T-helper 1 cell (primary cell): ENCODE measurements at places on chromosomes 3 and 15.

DNA sequence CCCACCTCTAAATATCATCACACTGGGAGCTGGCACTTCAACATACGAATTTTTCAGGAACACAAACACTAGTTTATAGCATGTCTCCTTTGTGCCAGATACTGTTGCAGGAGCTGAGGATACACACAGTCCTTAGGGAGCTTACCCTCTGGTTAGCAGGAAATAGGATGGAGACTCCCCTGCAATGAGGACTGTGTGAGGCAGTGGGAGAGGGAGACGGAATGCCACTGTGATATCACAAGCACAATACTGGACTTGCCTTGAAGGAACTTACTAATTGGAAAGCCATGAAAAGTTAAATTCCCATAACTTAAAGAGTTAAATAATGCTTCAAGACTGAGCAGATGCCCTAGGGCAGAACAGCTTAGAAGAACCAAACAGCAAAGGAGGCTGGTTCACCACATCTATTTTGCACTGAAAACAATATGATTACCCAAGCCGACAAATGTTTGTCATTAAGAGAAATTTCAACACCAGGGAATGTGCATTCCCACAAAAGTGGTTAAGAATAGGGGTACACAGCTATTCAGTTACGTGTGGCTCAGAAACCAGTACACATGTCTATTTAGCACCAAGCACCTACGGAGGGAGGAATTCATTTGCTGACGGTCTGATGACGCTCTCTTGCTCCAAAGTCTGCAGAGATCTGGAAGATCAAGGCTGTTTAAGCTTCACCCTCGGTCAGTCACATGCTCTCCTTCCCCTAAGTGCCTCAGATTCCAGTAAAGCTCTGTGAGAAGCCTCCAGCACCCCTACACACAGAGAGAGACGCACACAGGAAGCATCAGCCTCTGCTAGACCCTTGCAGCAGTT is 5.2 kb downstream of the TBC1D2B start:
- no peak for DNase-seq

DNA sequence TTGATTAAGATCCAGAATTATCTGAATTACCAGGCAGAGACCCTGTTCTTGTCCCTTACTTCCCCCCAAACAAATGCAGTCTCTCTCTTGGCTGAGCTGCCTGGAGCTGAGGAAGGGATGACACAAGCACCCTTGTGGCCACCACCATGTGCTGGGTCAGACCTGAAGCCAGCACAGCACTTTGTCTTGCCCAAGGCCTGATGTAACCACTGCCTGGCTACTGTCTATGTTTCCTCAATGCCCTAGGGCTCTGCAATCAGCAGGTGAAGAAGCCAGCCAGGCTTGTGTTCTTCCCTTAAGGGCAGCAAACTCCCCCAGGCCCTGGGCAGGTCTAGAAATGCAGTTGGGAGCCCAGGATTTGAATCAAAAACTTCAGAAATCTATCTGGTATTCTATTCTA is 15.8 kb upstream of the CASR start:
- no peak for DNase-seq

DNA sequence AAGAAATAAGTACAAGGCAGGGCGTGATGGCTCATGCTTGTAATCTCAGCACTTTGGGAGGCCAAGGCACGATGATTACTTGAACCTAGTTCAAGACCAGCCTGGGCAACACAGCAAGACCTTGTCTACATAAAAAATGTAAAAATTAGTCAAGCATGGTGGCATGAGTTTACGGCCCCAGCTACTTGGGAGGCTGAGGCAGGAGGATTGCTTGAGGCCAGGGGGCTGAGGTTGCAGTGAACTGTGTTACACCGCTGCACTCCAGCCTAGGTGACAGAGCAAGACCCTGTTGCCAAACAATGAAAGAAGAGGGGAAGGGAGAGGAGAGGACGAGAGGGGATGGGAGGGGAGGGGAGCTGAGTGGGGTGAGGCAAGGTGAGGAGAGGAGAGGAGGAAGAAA is 152.7 kb upstream of the PRICKLE2 start:
- DNase-seq = no peak

GRCh38 chr15:31264559-31265089 is 62.0 kb upstream of the KLF13 start:
- DNase-seq = no peak

DNA sequence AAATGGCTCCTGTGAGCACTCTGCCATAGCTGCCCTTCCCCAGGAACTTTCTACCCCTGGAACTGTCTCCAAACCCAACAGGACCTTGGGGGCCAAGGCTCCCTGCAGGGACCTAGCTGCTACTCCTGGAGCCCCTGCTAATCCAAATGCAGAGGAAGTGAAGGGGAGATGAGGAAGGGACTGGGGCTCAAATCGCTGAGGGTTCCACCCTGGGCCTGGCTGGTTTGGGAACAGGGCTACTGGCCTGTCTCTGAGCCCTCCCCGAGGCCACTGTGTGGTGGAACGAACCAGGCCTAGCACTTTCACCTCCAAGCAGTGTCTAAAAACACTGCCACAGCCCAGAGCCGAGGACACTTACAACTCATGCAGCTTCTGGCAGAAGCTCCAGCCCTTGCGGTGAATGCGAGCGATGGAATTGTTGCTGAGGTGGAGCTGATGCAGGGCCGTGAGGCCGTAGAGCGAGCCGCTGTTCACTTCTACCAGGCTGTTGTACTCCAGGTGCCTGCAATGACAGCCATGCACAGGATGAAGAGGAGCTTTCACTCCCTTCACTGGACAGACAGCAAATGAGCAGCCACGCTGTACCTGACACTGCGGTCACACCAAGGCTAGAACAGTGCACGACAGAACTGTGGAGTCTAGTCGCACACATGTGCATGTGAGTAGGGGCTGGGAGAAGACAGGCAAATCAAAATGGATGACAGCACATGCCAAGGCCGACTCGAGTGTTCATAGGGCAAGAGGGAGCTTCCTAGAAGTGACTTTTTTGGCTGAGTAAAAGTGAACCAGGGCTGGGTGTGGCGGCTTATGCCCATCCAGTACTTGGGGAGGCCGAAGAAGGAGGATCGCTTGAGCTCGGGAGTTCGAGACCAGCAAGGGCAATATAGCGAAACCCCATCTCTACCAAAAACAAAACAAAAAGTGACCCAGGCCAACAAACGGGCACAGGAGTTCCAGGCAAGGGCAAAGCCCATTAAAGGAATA is 90.8 kb downstream of the LRIG1 start:
- no peak for DNase-seq

- DNase-seq = no peak
These were observed 3.0 kb downstream of the ONECUT1 start for GRCh38 chr15:52787123-52787503.

GRCh38 chr15:40241269-40242212 is 2.7 kb downstream of the PAK6 start:
- no peak for DNase-seq
